ENCODE measurements at places on chromosomes 13 and 19.

- no peak for DNase-seq
Observed at GRCh38 chr13:107170270-107170931, 602.5 kb upstream of the ARGLU1 start.

DNA sequence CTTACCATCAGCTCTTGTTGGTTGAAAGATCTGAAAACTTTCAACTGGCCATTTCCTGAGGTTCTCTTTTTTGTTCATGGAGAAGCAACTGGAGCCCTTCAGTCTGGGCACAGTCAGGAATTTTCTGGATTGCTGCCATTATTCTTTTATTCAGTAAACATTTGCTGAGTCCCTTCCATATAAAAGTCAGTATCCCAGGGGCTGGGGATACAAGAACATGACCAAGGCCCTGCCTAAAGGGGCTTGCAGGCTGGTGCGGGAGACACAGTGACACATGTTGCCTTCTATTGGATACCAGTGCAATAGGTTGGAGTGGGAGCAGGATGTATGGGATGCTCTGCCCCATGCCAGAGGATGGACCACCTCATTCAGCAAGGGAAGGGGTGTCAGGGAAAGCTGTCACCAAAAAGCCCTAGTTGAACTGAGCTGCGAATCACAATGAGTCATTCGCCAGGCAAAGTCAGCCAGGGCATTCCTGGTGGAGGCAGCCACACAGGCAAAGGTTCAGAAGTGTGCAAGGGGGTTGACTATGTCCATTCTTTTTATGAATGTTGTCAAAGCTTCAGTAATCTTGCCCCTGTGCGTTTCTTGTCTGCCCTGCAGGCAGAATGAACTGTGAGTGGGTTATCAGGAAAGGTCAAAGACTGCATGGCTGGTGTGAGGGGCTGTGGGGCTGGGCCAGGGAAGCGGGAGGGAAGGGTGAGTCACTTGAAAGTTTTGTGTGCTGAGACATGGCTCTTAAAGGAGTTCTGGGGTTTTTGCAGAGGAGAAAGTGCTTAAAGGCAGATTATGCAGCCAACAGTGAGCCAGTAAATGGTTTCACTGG lies 395.9 kb downstream of the KCNRG start:
- no peak for DNase-seq

GRCh38 chr13:89982407-89983095 lies 1364.9 kb upstream of the MIR17HG start:
- DNase-seq, result no peak

DNA sequence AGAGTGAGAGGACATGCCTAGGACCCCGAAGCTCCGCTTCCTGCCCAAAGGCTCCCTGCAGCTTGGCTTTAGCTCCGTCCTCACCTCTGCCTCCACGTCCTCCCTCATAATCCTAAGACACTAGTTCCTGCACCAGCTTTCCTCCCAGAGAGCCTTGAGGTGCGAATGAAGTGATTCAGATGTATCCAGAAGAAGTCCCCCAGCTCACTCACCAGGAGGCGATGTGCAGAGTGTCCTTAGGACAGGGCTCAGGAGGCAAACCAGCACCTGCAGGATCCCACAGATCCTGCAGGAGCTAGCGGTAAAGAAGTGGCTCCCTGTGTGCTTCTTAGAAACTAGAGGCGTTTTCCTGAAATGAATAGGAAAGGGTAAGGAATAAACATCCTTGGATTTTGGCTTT lies 109.7 kb downstream of the HSPH1 start:
- DNase-seq, result no peak

DNA sequence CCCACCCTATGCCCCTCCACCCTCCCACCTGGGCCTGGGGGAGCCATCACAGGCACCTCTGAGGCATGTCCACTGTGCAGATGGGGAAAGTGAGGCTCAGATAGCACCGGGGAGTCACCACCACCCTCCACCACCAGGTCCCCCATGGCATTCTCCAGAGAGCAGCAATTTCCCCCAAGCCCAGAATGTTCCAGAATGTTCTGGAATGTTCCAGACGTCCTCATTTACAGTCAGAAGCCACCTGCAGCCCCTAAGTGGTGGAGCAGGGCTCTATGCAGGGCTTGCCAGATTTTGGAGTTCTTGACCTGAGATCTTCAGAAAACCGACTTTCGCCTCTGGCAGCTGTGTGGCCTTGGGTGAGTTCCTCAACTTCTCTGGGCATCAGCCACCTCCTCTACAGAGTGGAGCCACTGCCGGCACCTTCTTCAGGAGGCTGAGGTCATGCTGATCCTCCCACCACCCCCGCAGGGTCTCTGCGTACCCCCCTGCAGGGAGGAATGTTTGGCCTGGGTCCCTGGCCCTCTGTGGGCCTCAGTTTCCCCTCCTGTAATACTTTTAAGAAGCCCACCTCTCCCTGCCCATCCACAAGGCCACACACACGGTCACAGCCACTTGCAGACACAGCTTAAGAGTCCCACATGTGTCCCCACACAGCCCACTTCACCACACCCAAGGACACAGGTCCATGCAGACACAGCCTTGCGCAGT lies 6.2 kb downstream of the FUT5 start:
- DNase-seq, result no peak

- DNase-seq, result no peak
Observed at GRCh38 chr19:12648088-12648487, 18.5 kb downstream of the MAN2B1 start.

- DNase-seq, result peak; percentile 39
Observed at GRCh38 chr13:64314331-64314730, 2898.7 kb upstream of the PCDH20 start.

- peak; percentile 97 for DNase-seq
Observed at GRCh38 chr19:30682999-30683536, 310.9 kb downstream of the ZNF536 start.

DNA sequence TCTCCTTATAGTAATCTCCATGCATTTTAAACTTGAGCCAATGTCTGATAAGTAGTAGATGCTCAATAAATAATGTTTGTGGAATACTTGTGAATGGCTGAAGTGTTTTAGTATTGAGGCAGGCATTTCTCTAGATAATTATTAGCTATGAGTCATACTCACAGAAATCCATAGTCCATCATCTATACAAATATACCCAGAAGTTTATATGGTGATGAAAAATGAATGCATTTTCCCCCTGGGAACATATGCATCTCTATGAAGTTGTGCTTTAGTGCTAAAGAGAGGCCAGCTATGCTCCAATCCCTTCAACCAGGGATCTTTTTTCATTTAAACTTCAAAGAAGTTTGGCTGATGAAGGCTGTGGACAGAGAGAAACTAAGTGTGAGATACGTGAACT lies 17.2 kb downstream of the MBNL2 start:
- DNase-seq, result no peak

GRCh38 chr13:24161010-24161775 lies 673 bp downstream of the SPATA13 start:
- DNase-seq, result no peak

- DNase-seq, result no peak
Observed at GRCh38 chr19:54147676-54148075, 10.1 kb downstream of the CNOT3 start.

DNA sequence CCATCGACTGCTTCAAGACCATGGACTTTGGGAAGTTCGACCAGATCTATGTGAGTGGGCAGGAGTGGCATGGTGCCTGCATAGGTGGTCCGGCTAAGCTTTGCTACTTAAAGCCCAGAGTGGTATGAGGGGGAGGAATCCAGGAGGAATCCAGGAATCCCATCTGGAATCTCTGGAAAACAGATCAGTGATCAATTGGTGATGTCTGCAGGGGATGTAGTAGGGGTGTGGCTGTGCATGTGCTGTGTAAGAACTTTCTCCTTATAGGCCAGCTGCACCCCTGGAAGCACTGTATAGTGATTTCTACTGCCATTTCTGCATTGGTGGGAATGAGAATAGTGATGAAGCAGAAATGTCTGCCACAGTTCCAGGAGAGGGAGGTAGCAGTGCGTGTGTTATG lies 23.6 kb downstream of the PNPLA6 start:
- DNase-seq, result no peak

DNA sequence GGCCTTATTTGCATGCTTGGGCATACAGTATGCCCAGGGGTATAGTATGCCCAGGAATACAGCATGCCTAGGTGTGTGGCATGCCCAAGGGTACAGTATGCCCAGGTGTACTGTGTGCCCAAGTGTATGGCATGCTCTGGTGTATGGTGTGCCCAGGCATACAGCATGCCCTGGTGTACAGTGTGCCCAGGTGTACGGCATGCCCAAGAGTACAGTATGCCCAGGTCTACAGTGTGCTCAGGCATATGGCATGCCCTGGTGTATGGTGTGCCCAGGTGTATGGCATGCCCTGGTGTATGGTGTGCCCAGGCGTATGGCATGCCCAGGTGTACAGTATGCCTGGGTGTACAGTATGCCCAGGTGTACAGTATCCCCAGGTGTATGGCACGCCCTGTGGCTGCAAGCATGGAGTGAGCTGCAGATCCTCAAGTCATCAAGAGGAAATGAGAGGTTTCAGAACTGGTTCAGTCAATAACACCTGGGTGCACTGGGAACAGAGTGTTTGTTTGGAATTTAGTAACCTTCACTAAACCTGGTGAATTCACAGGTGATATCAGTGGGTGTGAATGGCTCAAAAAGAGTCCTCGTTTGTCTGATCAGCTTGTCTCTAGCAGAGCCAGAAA lies 7.8 kb upstream of the C13orf42 start:
- DNase-seq, result no peak

- peak; percentile 33 for DNase-seq
Observed at GRCh38 chr19:13906521-13906904, 512 bp downstream of the CC2D1A start.

DNA sequence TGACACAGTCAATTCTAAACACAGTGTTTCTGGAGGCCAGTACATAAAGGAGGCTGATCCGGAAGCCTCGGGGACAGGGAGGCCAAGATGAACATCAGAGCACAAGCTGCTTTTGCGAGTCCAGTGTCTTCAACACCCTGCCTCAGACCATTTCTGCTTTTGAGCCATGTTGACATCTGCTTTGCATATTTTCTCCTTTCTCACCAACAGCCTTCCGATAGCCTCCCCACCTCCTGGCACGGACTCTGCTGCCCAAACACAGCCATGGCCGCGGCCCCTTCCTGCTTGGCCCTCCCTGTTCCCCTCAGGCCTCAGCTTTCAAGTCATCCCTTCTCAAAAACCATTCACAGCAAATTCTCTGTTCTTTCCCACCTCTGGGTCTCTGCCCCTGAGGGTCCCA lies 3.6 kb downstream of the LRRC25 start:
- no peak for DNase-seq

GRCh38 chr19:3509566-3509989 lies 3.5 kb downstream of the FZR1 start:
- DNase-seq, result no peak

- DNase-seq, result no peak
Observed at GRCh38 chr13:26012995-26013394, 38.8 kb downstream of the SHISA2 start.

GRCh38 chr19:7729211-7729610 lies 2.7 kb downstream of the CLEC4G start:
- DNase-seq, result no peak

- DNase-seq, result no peak
Observed at GRCh38 chr13:105587786-105588185, 947.7 kb downstream of the EFNB2 start.

GRCh38 chr13:71864094-71864985 lies 2.7 kb downstream of the DACH1 start:
- peak; percentile 94 for DNase-seq

- no peak for DNase-seq
Observed at GRCh38 chr13:62706048-62706447, 1290.4 kb upstream of the PCDH20 start.

GRCh38 chr19:48403606-48404005 lies 10.1 kb downstream of the GRIN2D start:
- peak; percentile 85 for DNase-seq

DNA sequence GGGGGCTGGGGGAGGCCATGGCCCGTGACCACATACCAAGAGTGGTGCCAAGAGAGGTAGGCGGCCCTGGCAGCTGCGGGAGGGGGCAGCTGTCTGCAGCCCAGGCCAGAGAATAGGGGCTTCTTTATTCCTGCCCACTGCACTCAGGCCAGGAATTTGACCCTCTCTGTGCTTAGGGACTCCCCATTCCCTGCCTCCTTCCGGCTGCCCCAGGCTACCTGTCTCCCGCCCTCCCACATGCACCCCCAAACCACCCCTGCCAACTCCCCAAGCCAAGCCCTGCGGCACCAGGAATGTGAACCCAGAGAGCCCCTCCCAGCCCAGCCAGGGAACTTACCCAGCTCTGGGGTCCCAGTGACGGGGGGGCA lies 687 bp downstream of the PLEKHA4 start:
- DNase-seq, result no peak

- peak; percentile 97 for DNase-seq
Observed at GRCh38 chr13:93227878-93228642, 1.5 kb downstream of the GPC6 start.

DNA sequence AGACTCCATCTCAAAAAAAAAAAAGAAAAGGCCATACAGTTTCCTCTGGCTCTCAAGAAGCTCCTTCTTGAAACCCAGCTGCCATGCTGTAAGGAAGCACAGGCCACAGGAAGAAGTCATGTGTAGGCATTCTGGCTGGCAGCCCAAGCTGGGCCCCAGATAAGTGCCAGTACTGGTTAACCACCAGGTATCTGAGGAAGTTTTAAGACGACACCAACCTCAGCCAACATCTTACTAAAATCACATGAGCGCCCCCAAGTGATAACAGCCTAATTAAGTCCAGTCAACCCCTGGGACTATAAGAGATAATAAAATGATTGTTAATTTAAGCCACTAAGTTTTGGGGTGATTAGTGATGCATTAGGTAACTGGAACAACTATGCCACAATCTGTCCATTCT lies 27.4 kb upstream of the AKT2 start:
- no peak for DNase-seq

GRCh38 chr13:54029226-54029625 lies 1000.6 kb downstream of the OLFM4 start:
- peak; percentile 20 for DNase-seq

- DNase-seq, result no peak
Observed at GRCh38 chr13:30480292-30480950, 14.7 kb upstream of the HMGB1 start.

DNA sequence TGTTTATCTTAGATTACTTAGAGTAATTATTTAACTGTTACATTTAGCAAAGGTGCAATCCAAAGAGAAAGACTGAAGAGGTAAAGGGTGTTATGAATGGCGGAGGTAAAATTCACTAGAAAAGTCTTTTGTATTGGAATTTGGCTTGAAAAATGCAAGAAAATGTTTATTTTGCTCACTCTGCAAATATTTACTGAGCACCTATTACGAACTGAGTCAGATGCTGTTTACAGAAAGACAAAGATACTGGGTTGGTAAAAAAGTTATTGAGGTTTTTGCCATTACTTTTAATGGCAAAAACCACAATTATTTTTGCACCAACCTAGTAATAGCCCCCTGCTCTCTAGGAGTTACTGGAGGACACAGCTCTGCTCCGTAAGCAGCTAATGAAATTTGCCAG lies 135.2 kb downstream of the RBM26 start:
- DNase-seq, result no peak

GRCh38 chr19:35671818-35672217 lies 5.5 kb downstream of the UPK1A start:
- no peak for DNase-seq

- DNase-seq, result no peak
Observed at GRCh38 chr13:44739539-44739938, 163.4 kb upstream of the TSC22D1 start.
